ENCODE measurements at places on chromosomes 2 and 18.

GRCh38 chr18:63301434-63301833 is 18.1 kb downstream of the BCL2 start:
- DNase-seq = no peak

- DNase-seq = no peak
These were observed 15.7 kb downstream of the CRIM1 start for GRCh38 chr2:36371070-36371874.

DNA sequence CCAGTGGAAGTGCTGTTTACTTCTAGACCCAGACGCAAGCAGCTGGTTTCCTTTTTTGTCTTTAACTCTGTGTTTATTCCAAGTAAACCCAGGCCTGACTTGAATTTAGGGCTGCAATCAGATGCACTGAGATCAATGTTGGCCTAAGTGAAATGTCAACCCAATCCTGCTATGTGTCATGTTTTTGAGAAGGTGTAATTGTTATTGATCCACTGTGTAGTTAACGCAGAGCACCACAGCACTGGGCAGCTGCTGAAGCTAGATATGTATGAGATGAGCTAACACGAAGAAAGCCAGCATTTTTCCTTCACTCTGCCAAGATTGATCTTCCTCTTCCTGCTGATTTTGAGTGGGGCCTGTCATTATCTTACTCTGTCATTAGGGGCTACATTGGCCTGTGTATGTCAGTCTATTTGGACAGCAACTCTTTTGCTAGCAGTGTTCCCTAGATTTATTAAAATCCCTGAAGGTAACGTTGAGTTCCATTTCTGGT is 18.9 kb upstream of the DLX1 start:
- DNase-seq = no peak

DNA sequence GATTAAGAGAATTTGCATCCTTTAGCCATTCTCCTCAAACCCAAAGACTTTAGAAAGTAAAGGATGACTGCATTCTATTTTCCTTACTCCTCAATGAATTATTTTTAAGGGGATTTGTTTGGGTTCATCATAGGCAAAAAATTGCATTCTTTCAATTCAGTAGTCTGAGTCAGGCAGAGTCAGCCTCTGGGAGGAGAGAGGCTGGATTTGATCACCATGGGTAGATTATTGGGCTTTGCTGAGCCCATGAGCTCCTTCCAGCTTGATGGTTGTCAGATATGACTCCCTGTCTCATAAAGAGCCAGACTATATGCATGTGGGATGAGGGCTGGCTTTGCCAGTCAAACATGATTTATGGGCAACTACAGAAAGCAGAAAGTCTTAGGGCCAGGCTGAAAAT is 101.2 kb downstream of the KCNS3 start:
- DNase-seq = no peak

DNA sequence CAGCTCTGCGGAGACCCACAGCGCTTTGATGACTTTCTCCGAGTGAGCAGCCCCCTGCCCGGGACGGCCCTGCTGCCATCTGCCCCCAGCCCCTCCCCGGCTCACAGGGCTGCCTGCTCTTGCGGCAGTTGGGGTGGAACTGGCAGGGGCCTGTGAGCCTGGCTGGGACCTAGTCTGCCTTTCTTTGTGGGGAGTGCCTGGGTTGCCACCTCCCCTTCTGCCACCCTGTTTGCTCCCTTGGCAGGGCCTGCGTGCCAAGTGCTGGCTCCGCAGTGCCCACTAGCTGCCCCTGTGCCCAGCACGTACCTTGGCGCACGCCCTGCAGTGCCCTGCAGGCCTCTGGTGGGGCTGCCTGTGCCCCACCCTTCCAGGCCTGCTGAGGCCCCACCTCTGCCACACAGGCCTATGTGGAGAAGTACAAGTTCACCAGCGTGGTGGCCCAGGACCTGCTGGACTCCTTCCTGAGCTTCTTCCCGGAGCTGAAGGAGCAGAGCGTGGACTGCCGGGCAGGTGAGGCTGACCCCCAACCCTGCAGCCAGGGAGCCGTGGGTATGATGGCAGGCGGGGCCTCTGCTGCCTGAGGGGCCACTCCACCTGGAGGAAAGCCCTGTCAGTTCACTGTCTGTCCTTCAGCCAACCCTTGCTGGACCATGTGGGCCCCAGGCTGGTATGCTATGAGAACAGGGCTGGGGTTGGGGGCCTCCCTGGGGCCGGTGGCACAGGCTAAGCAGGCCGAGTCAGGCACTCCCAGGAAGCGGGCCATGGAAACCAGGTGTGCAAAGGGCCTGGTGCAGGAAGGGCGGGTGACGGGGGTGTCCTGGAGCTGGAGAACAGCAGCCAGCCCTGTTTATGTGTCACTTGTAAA is 7.0 kb downstream of the RNPEPL1 start:
- no peak for DNase-seq

GRCh38 chr2:160085662-160086061 is 23.2 kb upstream of the PLA2R1 start:
- no peak for DNase-seq

DNA sequence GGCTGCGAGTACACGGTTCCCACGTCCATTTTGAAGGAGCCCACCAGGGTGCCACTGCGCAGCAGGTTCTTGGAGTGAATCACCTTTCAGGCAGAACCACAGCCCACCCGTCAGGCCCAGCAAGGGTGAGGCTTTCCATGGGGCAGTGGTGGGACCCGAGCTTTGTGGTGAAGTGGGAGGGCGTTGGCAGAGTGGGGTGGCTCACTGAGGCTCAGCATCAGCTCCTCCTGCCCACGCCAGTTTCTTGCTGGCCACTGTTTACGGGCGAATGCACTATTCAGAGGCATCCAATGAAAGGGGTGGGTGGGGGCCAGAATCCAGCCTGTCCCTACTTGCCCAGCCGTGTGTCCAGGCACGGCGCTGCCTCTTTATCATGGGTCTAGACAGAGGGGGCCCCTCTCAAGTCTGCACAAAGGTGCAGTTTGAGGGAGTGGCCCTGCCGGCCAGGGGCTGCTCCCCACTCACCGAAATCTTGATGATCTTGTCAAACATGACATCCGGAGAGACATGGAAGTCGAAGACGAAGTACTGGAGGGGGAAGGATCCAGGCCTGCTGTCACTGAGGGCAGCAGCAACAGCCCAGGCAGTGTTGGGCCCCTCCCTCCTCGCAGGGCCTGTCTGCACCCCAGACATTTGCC is 11.4 kb upstream of the OTOF start:
- no peak for DNase-seq

DNA sequence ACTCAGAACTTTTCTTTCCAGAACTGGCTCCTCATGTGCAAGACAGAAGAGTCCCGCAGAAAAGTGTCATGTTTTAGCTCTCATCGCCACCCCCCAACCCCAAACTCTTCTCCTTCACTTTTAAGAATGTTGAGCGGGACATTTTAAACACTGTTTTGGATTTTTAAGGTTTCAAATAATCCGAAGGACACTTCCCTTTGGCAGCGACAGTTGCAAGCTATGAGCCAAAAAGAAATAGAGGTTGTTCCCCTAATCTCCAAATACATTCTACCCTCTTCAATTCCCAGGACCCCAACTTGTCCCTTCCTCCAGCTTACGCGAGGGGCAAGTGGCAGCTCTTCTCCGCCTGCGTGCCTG is 678 bp upstream of the UBE2E3 start:
- DNase-seq = no peak

- no peak for DNase-seq
These were observed 39.6 kb downstream of the ACVR1 start for GRCh38 chr2:157836531-157836930.

DNA sequence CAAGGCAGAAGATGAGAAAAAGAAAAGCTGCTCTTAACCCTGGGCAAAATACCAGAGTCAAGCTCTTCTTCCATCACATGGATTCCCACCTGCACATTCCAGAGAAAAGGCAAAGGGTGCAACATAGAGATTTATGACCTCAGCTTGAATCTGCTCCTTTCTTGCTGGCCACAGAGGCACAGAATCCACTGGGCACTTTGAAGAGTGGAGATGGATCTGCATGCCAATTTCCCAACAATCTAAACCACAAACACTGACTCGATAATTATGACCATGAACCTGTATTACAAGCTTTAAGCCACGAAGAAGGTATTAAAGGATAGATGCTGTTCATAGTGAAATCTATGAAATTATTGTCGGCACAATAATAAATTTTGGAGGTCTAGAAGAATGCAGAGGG is 237.3 kb downstream of the PID1 start:
- DNase-seq = no peak

DNA sequence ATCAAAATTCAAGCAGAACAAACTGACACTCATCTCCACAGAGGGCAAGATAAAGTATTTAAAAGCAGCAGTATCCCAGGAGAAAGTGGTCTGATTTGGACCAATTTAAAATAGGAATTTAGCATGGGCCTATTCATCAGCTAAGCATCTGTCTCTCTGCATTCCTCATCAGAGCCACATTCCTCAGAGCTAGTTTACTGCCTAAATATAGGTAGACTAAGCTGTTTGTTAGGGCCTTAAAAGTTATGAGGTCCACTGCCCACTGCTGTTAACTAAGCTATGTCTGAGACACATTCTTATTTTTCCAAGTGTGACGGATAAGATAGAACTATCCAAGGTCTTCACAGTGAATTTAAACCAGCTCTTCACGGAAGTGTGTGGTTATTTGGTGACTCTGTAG is 17.6 kb downstream of the NEB start:
- DNase-seq = no peak

- DNase-seq = peak; percentile 55
These were observed 37.3 kb downstream of the ST3GAL5 start for GRCh38 chr2:85851253-85852151.

- DNase-seq = no peak
These were observed 107.3 kb upstream of the SLC8A1 start for GRCh38 chr2:40559175-40559574.

DNA sequence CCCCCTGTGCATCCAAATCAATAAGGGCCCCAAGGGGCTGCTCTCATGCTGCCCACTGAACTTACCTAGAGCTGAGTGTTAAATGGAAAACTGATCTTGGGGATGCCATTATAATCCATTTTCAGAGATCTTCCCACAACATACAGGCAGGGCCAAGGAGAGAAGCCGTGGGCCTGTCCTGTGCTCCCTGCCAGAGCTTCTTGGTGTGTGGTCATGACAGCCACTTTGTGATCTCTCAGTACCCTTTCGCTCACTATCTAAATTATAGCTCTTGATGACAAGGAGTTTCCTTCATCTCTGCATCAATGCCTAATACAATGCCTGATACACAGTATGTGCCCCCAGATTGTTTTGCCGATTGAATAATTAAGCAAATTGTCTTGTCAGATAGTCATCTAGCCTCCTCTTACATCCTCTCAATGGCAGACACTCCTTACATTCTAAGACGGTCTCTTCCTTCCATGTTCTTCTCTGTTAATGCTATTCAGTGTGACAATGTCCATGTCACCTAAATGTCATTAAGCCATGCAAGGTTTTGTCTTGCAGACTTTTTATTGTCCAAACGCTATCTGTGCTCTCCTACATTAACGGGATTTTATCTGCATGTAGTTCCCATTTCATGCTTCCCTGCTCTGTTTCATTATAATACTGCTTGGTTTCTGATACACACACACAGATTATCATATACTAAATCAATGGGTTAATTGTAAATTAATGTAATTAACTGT is 5.9 kb downstream of the CSRNP3 start:
- no peak for DNase-seq

DNA sequence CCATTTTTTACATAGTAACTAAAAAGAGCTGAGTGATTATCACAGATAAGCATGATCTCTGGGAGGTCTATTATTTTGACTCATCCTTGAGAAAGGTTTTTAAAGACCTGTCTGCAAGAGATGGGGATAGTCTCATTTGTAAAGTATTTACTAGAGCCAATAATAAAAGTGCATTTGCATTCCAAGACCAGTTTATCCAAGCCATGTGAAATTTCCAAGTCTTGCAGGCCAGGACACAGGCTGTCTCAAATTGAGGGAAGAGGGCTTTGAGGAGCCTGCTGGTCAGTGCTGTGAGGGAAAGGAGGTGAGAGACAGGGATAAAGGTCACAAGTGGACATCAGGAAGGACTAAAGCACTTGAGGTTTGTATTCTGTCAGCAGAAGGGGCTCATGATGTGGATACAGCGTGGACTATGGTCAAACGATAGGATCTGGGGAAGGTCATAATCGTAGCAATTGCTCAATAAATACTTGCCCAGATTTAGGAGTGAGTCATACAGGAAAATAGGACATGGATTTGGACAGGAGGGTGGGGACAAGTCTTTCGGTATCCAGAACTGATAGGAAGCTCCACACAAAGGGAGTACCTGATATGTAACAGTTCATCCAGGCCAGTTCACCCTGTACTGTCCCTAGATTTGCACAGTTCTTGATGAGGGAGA is 6.6 kb upstream of the CDH2 start:
- DNase-seq = no peak

DNA sequence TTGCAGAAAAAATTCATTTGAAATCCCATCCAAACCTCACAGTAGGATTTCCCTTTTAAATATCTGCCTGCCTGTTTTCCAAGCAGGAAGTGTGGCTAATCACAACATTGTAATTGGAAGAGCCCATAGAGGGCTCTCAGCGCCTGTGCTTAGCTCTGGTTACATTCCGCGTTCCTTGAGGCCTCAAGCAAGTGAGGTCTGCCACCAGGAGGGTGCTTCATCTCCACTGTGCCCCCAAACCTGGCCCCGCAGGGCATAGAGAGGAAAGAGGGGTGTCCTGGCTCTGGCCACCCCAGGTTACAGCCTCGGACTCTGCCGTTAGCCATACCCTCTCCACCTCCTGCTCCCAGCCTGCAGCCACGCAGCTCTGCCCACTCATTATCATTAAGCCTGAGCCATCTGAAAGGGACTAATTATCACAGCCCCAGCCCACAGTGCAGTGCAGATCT is 214.8 kb downstream of the SP3 start:
- DNase-seq = peak; percentile 40

DNA sequence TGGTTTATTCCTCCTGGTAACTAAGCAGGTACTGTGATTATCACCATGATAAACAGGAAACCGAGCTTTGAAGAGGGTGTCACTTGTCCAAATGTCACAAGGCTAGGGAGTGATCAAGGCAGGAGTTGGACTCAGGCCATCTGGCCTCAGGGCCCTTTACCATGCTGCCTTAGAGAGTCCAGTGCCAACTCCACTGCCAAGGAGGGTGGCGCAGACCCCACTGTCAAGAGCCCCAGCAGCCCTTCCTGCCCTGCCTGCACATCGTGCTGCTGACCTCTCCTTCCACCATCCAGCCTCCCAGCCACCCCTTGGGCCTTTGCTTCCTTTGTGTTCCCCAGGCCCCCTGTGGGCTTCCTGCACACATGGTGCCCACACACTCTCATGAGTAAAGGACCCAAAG is 48.3 kb downstream of the TNS1 start:
- no peak for DNase-seq

DNA sequence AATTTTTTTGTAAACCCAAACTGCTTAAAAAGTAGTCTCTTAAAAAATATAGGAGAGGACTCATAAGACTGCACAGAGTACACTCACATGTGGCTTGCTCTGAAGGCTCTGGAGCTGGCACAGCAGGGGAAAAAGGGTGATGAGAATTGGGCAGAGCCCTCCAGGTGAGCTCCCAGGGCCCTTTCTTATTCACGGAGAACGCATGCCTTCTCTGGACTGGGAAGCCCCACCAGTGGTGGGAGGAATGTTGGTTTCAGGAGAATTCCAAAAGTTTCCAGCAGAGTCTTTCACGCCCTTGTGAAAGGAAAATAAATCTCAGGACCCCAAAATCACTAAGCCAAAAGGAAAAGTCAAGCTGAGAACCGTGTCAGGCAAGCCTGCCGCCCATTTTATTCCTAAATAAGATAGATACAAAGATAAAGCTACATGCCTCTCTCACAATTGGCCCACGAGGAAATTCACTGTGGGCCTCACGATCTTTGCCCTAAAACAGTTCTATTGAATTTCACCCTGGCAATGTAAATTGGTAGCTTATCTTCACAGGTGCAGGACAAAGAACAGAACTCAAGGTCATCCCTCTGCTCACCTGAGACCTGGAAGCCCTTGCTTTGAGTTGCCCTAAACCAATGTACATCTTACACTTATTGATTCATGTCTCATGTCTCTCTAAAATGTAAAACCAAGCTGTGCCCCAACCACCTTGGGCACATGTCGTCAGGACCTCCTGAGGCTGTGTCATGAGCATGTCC is 15.5 kb upstream of the MC5R start:
- no peak for DNase-seq
